GM04504 (cell line): ENCODE measurements at places on chromosomes 3 and 15.

DNA sequence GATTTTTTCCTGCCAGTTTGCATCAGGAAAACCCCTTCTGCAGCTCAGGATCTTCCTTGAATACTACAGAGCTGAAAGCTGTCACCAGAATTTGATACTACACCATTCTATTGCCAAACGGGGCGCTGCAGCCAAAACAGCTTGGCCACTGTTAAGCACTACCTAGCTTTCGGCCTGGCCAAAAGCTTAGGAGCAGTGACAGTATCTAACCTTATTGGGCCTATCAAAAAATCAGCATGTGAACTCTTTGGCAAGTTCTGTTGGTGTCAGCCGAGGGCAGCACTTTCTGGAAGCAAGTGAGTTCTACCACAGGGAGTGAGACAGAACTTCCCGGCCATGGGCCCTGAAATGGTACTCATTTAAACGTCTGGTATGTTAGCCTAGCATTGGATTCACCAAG is 16.1 kb upstream of the GYG1 start:
- DNase-seq, result no peak

GRCh38 chr15:78208341-78208844 is 26.0 kb downstream of the ACSBG1 start:
- DNase-seq, result no peak

DNA sequence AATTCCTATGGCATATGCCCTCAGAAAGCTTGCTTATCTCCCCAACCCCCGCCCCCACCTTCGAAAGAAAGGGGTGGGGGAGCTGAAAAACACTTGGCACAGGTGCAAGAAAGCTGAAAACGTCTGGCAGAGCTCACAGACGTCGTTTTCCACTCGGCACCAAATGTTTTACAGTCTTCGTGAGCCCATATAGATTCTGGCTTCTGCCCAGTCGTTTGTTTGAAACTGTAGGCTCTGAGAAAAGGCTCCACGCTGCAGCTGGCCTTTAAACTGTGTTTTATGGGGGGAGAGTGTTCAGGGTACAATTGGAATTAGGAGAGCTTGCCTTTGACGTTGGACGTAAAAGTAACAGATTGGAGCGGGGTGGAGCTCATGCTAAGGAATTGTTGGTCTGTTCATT is 130.3 kb downstream of the MDFIC2 start:
- no peak for DNase-seq

GRCh38 chr3:16496408-16497222 is 16.9 kb downstream of the RFTN1 start:
- DNase-seq, result no peak

DNA sequence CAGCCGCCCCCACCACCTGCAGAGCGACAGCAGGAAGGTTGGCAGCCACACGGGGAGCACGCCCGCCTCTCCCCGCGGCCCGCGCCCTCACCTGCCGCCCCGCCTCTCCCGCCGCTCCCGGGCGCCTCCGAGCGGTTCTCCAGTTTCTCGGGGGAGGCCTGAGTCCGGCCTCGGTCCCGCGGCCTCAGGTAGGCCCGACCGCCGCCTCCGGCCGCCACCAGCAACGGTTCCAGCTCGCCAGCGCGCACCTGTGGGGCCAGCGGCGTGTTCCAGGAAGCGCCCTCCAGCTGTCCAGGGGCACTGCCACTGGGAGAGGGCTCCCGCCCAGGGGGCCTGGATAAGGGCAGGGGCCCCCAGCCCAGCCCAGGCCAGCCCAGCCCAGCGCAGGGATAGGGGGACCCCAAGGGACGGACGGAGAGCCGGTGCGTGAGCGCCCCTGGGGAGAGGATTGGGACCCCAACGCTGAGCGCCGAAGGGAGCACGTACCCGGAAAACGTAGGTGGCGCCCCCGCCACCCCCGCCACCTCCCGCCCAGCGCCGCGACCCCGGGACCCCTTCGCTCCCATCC is 2.2 kb downstream of the LTK start:
- DNase-seq, result no peak

- DNase-seq, result no peak
Measured at GRCh38 chr3:71266875-71267274, 316.7 kb downstream of the FOXP1 start.

DNA sequence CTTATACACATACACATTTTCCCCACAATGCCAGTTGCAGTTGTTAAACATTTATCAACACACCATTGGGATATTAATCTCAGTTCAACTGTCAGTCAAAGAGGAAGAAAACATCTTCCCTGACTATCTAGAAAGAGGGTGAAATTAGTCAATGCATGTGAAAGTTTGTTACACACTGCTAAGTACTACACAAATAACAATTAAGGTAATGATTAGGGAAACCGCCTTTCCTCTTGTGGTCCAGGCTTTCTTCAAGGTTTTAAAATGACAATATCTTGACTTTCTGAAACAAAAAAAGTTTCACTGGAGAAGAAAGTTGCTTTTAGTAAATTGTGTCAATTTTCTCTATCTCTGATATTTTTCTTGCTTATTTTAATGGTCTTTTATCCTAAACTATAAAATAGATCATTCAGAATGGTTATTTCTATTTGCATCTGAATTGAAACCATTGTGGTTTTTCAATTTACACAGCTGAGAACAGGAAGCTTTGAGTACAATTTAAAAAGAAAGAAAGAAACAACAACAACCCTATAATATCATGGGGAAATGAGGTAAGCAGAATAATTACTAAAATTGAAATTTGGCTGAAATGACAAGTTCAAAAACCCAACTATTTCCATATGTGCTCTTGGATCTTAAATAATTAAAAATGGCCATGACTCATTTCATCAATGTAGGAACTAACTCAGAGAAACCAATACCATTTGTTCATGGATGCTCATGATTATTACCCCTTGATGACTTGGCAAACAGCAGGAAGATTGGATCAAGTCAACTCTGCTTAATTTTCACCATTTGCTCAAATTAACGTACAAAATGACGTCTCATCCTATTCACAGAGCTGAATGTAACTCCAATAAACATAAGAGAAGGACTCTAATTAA is 31.7 kb downstream of the GPR149 start:
- no peak for DNase-seq

- DNase-seq, result no peak
Measured at GRCh38 chr3:184486614-184487013, 75.0 kb upstream of the EPHB3 start.

DNA sequence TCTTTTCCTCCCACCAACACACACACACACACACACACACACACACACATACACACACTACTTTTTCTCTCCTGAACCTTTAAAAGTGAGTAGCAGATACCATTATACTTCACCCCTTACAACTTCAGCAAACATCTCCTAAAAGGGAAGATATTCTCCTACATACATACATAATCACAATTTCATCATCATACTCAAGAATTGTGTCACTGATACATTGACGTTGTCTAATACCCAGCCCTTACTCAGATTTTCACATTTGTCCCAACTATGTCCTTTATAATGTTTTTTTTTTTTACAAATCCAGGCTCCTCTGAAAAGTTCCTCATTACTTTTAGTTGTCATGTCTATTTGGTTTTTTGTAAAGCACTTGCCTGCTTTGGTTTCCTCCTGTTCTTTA is 18.5 kb downstream of the ABHD6 start:
- no peak for DNase-seq
